ENCODE measurements at places on chromosomes 16 and 17. TPM values are rescaled to one million over a fixed set of nuclear protein-coding genes. Genes with fewer than 3 reads are reported as not detected.

Gene CBFA2T3
- total RNA-seq: 5.2 TPM

Gene KCNH4
- total RNA-seq: 0.06 TPM

Gene TOM1L2
- 81.3 TPM for total RNA-seq

Gene TP53TG3
- total RNA-seq: not detected

Gene CUEDC1
- 36.9 TPM for total RNA-seq
